ENCODE measurements at places on chromosomes 12 and 14.
A peak's percentile ranks its signal among the peaks of the same experiment; 100 is the strongest.

- no peak for DNase-seq
These were observed 134.3 kb downstream of the ZNF664 start for GRCh38 chr12:124107351-124107750.

- no peak for DNase-seq
These were observed 22.9 kb upstream of the LTBP2 start for GRCh38 chr14:74634964-74635363.

DNA sequence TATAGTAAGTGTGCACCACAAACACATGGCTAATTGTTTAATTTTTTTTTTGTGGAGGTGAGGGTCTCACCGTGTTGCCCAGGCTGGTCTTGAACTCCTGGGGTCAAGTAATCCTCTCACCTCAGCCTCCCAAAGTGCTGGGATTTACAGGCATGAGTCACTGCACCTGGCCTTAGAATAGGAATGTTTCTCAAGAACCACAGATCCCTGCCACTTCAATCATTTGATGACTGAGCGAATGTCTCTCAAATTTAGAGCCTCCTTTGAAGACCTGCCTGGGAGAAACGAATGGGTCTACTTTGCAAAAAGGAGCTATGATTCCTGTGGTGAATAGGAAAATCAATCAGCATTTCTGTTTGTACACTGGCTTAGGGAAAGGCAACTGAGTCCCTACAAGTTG is 33.5 kb upstream of the CHST11 start:
- DNase-seq = no peak

- no peak for DNase-seq
These were observed 116.5 kb downstream of the BTG1 start for GRCh38 chr12:92029136-92029535.

GRCh38 chr14:101543814-101544213 is 17.5 kb upstream of the DIO3 start:
- DNase-seq = no peak

DNA sequence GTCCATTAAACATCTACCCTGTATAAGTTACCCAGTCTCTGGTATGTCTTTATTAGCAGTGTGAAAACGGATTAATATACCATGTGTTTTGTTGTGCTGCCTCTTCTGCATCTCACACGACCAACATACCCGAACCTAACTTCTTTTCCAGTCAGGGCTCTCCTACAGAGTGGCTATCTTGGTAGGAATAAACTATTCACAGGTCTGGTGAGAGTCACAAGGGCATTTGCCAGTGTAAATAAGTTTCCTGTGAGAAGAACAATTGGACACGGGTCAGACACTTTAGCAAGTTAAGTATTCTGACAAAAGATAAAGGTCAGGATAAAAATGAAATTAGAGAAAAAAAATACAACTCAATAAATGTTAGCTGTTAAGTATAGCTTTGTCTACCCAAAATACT is 60.9 kb downstream of the MYF5 start:
- DNase-seq = no peak

GRCh38 chr14:102217987-102218421 is 78.3 kb downstream of the WDR20 start:
- no peak for DNase-seq

- DNase-seq = no peak
These were observed 753.8 kb upstream of the FOXG1 start for GRCh38 chr14:28012629-28013415.

DNA sequence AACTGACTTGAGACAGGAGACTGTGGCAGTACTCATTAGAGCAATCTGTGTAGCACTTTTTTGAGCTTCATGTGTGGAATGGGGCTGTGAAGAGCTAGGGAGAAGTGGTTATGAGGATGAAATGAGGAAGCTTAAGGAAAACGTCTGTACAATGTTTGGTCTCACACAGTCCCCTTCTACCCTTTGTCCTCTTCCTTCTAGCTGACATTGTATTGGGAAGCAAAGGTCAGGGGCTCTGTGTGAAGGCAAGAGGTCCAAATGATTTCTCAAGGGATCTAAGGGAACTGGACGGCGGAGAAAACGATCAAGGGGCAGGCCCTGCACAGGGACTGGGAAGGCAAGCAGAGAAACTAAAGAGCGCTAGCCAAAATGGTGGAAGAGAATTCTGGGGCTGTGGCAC is 13.1 kb upstream of the CIPC start:
- no peak for DNase-seq

DNA sequence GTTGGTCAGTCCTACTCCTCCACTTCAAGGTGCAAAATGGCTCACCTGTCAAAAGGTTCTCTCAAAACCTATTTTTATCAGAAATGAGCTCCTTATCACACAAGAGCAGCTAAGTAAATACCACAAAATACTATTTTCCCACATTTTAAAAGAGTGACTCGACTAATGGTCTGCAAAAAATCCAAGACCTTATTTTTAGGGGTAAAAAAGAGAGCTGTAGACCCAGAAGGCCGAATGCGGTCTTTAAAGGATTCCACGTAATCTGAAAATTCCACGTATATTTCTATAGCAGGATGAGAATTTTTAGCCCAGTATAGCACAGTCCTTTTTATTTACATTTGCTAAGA is 3.8 kb downstream of the C14orf93 start:
- no peak for DNase-seq

- DNase-seq = no peak
These were observed 462.5 kb upstream of the TBX3 start for GRCh38 chr12:115146453-115146852.

DNA sequence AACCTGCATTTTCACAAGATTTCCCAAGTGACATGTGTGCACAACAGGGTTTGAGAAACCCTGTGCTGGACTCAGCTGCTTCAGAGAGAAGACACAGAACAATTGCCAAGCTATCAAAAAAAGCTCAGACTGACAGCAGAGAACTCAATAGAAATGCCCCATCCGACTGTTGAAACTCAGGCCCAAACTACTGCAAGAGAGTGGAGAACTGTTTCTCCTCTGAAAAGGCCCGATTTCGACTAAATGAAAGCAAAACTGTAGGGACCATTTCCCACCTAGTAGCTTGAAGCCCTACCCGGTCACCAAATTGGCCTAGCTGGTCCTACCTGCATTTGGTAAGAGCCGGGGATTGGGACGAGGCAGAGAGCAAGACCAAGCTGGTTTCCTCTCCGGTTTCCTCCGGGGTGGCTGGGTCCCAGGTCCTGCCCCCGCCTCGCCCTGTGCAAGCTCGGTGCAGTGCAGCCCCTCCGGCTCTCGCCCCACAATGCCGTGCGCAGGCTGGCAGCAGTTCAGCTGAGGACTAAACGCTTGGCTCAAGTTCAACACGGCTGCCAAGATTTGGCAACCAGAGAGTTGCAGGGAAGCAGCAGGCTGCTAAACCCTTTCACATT is 1180.6 kb downstream of the VRK1 start:
- peak; percentile 55 for DNase-seq

GRCh38 chr14:76434220-76434619 is 58.3 kb downstream of the ESRRB start:
- DNase-seq = no peak

DNA sequence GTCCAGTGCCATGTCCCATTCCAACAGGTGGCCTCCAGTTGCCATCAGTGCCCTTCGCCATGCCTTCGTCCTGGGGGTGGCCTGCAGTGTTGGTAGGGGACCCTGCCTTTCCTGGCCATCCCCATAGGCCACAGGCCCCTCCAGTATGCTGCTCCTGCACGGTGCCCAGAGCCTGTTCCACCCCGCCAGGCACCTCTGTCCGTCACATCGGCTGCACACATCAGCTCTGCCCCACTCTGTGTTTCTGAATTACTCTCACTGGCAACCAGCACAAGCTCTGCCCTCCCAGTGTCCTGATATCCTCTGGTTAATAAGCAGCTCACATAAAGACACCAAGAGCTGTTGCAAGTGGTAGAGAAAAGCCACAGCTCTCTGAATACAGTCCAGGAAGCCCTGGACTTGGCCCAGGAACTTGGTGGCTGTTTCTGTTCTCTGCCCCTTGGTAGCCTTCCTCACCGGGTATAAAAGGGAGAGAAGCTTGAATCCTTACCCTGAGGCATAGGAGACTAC is 31.3 kb upstream of the ATP2A2 start:
- no peak for DNase-seq

DNA sequence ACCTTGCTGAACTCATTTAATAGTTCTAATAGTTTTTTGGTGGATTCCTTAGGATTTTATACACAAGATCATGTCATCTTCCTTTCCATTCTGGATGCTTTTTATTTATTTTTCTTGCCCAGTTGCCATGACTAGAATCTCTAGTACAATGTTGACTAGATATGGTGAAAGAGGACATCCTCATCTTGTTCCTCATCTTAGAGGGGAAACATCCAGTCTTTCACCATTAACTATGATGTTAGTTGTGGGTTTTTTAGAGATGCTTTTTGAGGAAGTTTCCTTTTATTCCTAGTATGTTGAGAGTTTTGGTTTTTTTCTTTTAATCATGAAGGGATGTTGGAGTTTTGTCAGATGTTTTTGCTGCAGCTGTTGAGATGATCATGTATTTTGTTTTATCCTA is 8.7 kb downstream of the ANKRD13A start:
- DNase-seq = no peak

- DNase-seq = no peak
These were observed 51.6 kb upstream of the CRY1 start for GRCh38 chr12:107144990-107145389.

- DNase-seq = no peak
These were observed 10.7 kb downstream of the SCARB1 start for GRCh38 chr12:124852911-124853427.

GRCh38 chr12:19967431-19967830 is 400.9 kb upstream of the PDE3A start:
- no peak for DNase-seq

- no peak for DNase-seq
These were observed 76.9 kb downstream of the SMOC1 start for GRCh38 chr14:69955855-69956845.

DNA sequence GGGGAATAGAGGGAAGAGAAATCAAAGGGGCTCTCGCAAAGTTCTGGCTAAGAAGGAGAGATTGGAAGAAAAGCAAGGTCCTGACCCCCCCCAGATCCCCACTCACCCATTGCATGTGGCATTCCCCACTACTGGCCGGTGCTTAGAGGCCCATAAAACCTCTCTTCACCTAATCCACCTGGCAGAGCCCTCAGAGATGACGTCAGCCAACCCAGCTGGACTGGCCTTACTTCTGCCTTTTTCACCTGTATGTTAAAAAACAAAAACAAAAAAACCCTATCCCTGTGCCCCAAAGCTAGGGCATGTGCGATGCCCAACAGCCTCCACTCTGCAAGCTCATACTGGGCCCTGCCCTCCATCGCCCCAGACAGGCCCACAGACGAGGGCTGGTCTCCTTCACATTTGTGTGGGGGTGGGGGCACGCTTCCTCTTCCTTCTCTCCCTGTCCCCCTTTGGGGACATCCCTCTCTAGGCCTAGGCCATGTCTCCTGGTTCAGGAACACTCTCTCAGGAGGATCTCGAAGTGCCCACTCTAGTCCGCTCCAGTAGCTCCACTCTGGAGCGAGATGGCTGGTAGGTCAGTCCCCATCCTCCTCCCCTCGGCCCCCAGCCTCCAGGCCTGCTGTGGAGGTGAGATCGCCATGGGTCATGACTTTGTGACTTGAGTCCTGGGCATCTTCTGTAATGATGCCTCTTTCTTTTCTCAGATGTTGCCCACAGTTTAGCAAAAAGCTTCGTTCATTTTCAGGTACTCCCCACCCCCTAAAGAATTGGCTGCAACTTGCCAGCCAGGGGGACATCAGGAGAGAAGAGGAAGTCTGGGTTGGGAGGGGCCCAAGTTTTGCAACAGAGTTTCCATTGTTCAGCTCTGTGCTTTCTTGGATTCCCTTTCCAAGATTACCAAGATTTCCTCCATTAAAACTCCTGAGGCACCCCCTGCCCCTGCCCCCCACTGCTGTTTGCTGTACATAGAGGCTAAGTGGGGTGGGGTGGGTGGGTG is 37.0 kb downstream of the FIGNL2 start:
- no peak for DNase-seq

- DNase-seq = no peak
These were observed 1046.5 kb downstream of the GALC start for GRCh38 chr14:86946446-86946845.

DNA sequence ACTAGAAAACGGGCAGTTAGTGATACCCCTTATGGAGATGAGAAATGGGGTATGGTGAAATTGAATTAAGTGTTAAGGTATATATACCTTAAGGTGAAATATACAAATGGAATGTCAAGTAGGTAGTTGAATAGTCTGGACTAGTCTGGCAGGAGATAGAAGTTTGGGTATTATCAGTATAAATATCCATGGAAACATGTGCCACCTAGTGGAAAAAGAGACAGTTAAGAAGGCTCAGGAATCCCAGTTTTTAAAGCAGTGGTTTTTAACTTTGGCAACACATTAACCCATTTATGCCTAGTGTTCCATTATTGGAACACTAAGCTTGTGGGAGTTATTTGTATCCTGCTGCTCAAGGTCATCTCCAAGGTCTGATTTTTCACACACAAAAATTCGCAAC is 38.6 kb upstream of the TPH2 start:
- no peak for DNase-seq

DNA sequence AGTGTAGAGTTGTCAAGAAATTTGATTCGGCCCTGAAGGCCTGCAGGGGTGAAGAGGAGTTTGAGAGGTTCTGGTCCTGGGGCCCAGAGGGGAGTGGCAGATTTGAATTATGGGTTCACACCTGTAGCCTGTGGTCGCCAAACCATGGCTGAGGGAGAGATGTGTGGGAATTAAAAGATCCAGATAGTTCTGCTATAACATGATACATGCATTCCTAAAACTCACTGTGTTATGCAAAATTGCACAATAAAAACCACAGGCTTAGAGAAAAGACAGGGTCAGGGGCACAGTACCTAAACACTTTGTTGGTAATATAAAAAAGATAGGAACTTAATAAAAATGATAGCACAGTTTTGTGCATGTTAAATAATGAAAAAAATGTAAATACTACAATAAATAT is 106.2 kb downstream of the TMEM30B start:
- no peak for DNase-seq

DNA sequence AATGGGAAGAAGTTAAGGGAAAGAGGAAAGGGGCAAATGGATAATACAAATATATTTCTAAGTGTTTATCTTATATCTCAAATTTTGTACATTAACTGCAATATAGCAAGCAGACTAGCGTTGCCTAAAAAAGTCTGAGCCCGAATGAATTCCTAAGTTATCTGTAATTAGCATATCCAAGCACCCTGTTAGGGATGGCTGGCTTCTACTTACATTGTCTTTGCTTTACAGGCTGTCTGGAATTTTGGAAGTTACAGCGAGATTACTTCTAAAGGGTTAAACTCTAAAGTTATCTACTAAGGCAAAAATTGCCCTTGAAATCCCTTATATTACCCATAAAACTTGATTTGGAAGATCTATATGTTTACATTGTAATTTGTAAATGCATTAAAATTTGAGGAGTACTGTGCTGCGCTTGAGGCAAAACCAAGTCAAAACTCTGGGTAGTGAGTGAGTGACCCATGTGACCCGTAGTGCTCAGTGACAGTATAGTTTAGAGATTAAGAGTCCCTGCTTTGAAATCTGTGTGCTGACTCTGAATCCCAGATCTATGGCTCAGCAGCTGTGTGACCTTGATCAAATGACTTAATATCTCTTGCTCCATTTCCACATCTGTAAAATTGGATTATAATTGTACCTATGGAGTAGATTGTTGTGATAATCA is 17.3 kb upstream of the LIN7A start:
- DNase-seq = no peak

- DNase-seq = no peak
These were observed 16.6 kb upstream of the TRAF3 start for GRCh38 chr14:102760496-102761193.

Data from stimulated activated CD4-positive, alpha-beta T cell treated with anti-CD3 and anti-CD28 coated beads, TNF-alpha, amount 100 ng/mL, for 1 hour (primary cell).